ENCODE measurements at places on chromosomes 13 and 19. TPM values are rescaled to one million over a fixed set of nuclear protein-coding genes. Genes with fewer than 3 reads are reported as not detected.

The REEP6 gene
- 0.60 TPM for total RNA-seq

The ONECUT3 gene
- total RNA-seq: not detected

The ZNF525 gene
- total RNA-seq: 8.1 TPM

The CATSPERD gene
- total RNA-seq: not detected

The MCEMP1 gene
- not detected for total RNA-seq

The RNF225 gene
- not detected for total RNA-seq

GRCh38 chr19:44725251-44725650, 23.3 kb upstream of the BCL3 start:
- DNase-seq: no peak

DNA sequence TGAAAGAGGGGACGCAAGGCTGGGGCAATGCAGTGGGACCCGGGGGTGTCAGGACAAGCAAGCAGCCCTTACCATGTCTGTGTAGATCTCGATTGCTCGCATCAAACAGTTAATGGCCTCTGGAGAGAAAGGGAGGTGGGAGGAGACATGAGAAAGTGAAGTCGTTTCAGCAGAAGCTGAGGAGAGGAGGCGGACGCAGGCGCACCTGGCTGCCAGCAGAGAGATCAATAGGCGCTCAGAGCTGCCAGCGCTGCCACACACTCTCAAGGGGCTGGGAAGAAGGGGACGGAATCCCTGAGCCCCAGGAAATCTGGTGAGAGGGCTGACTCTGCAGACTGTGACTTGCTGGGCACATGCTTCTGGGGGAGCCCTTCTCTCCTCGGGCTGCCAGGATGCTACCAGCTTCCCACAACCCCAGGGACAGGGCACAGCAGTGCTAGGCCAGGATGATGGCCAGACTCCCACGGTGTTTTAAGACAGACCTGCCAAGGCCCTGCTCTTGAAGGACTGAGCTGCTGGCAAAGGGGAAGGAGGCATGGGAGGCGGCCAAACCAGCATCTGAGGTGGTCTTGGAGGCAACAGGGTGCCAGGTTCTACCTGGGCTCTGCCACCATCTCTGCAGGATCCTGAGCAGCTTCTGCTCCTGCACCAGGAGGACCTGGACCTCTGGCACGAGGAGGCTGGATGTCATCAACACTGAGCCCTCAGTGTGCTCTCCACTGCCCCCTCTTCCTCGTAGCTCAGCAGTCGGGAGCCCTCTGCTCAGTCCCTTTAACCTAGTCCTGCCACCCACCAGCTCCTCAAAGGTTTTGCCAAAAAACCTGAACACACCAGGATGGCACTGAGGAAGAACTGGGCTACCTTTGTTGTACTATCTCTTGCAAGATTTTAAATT, 11.7 kb upstream of the KPTN start:
- DNase-seq: no peak

DNA sequence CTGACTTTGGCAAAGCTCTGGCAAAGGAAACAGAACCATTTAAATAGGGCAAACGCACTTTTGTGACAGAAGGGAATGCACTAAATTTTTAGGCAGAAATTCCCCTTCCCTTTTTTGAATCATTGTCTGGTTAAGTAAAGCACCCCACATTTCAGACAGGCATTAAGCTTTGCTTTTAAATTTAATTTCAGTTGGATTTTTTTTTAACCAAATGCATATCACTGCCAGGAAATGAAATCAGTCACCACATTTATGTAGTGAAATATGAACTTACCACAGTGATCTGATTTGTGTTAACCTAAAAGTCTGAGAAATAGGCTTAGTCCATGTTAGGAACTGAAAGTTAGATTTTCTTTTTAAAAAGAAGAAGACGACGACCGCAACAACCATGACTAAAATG, 10.8 kb downstream of the GPR183 start:
- no peak for DNase-seq

DNA sequence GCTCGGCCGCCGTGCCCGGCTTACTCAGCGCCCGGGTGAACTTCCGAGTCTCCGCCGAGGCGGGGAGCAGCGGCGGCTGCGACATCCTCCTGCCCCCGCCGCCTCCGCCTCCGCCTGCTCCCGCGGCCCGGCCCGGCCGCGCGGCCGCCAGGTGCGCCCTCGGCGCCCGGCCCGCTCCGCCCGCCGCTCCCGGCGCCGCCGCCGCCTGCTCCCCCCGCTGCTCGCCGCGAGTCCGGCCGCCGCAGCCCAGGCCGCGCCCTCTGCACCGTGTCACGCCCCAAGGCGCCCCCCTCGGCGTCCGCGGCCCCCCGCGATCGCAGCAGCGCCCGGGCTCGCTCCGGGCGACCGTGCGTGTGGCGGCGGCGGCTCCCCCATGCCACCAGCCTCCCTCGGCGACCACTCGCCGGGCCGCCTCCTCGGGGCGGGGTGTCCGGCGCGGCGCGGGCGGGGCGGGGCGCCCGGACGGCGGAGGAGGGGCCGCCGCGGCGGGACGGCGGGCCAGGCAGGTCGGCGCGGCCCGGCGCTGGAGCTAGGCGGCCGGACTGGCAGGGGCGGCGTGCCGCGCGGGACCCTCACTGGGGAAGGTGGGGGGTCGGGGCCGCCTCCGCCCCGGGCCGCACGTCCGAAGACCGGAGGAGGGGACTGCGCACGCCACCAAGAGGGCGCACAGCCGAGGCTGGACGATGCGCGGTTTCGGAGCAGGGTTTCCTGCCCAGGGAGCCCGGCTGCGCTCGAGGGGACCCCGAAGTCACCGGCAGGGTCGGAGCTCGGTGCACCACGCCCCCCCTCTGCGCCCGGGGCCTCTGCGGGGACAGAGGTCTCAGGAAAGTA, 108.6 kb upstream of the DOCK9 start:
- DNase-seq: no peak

- DNase-seq: no peak
These were observed 208.4 kb upstream of the SOX1 start for GRCh38 chr13:111858571-111858970.
